ENCODE measurements at places on chromosomes 7 and 10. TPM values are rescaled to one million over a fixed set of nuclear protein-coding genes. Genes with fewer than 3 reads are reported as not detected.

Gene DPCD
- 28.7 TPM for total RNA-seq

Gene POT1
- total RNA-seq = 20.2 TPM

Gene CPA4
- 0.25 TPM for total RNA-seq

Gene RNF148
- 4.5 TPM for total RNA-seq

Gene ZPBP
- total RNA-seq = not detected

Gene ZNF467
- total RNA-seq = 2.7 TPM

Gene STOX1
- 0.32 TPM for total RNA-seq

Gene NODAL
- total RNA-seq = not detected

Gene CPN1
- total RNA-seq = not detected
